ENCODE measurements at places on chromosomes 7 and 10. TPM values are rescaled to one million over a fixed set of nuclear protein-coding genes. Genes with fewer than 3 reads are reported as not detected.

Gene TRIM56
- total RNA-seq: 13.8 TPM

Gene HABP2
- total RNA-seq: not detected

DNA sequence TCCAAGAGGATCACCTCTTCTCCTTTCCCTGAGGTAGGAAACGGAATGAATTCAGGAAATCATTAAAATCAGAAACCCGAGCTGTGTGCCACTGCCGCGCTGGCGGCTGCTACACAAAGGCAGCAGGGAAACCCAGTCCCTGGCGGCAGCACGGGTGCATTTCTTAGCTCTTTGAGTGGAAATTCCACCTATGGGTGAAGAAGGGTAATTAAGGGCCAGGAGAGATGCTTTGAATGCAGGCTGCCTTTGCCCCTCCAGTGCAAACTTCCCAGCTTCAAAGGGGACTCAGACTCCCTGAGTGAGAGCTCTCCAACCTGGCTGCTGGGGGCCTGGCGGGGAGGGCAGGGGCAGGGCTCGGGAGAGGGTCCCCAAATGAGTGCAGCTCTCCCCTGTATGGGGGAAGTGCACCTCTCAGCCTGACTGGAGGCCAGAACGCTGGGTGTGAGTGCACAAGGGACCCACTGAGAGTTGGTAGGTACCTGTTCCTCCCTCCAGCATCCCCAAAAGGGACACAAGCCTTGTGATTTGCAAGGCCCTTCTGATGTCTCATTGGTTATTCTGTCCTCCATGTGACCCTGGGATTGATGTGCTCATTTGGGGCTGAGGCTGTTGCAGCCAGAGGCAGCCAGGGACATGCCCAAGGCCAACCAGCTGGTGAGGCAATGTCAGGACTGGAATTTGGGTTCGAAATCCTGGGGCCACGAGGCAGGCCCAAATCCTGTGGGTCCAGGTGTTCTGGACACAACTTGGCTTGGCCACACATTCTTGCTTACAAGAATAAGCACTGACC, 16.3 kb upstream of the ZMIZ1 start:
- DNase-seq: peak; percentile 90

- peak; percentile 87 for DNase-seq
Observed at GRCh38 chr10:87054373-87055295, 34.5 kb downstream of the FAM25A start.

DNA sequence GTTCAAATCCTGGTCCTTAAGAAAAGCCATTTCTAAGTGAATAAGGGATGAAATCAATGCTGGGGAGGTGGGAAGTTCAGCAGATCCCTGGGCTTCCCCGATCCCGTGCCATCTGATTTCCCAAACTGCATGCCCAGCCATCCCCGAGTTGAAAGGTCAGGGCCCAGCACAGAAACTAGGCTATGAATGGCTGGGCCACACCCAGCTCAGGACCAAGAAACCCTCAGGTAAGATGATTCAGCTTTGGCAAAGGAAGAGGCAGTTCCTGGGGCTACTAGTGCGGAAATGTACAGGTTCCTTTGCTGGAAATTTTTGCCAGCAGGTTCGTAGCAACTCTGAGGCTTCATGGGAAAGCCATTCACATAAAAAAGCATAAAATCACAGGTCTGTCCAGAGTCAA, 182.7 kb downstream of the FAM107B start:
- no peak for DNase-seq

DNA sequence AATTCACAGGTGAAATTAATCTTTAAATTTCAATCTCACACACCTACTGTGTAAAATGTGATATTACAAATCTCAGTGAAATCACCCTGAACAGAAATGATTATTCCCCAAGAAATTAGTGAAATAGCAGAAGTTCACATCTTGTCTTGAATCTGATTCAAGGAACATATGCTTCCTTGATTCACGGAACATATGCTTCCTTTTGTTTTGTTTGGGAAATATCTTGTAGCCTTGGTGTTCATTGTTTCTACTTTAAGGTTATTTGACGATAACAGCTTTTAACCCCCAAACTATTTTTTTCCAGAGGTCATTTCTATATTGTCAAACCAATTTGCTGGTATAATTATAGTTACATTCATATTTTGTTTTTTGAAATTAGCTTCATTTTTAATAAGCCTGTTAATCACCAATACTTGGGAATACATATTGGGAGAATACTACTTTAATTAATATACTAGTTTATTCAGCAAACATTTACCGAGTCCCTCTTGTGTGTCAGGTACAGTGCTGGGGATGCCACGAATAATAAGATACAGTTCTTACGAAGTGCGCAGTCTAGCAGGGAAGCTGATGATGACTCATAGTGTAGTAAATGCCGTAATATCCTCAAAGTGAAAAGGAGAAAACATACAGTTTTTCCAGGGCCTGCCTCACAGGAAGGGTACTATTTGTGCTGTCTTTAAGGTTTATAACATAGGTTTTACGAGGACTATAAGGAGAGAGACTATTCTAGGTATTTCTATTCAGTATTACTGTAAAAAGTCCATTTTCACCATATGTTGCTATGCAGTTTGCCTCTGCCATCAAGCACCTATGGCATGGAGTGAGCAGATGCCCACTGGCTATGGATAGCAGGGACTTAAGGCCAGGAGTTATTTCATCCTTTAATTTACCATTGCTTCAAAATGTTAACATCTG, 32.5 kb downstream of the PRKAR2B start:
- no peak for DNase-seq

GRCh38 chr7:88328787-88329186, 22.1 kb upstream of the STEAP4 start:
- DNase-seq: no peak

Data from osteoblast (primary cell).